ENCODE measurements at places on chromosomes 4 and X.

GRCh38 chr4:95204267-95204844, 344.4 kb downstream of the UNC5C start:
- no peak for DNase-seq

GRCh38 chr4:175427751-175428150, 384.3 kb downstream of the GPM6A start:
- no peak for DNase-seq

DNA sequence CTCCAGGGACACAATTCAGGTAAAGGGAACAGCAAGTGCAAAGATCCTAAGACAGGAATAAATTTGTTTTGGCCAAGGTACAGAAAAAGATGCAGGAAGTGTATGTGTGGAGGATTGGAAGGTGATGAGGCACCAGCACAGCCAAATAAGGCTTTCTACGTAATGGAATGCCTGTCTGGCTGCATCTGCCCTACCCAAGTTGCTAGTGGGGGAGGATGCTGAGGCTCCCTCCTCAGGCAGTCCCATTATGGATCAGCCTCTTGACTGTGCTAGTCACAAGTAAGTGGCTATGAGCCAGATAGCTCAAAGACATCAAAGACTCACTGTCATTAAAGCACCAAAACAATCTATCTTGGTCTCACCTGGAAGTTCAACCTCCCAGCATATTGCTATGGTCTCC, 300.9 kb upstream of the FAT4 start:
- no peak for DNase-seq

DNA sequence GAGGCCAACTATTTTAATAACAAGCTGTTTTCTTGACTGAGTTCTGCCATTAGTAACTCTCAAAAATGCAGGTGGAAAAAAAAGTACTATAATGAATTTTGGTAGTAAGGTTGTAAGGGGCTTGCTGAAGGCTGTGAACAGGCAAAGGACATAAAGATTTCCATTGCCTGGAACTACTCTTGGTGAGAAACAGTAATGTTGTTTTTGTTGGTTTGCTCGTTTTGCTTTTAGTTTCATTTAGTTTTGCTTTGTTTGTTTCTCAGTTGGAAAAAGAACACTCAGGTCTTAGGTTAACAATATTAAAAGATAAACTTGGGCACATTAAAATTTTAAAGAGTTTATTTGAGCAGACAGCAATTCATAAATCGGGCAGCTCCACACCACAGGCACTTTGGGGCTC, 824.5 kb upstream of the HTR2C start:
- DNase-seq: no peak

DNA sequence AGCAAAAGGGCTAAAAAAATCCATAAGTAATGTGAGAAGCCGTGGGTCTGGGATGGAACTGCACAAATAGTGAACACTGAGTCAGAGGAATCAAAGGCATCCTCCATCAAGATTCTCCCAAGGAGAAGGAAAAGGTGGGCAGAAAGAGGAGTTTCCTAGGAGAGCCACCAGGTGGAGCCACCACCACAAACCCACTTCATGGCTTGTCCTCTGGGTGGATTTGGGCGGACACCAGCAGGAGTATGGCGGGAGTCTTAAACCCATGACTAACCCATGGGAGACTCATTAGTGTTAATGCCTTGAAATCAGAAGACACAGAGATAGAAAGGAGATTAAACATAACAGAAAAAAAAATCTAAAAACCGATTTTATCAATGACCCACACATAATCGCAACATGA, 147.7 kb downstream of the SH3KBP1 start:
- peak; percentile 32 for DNase-seq

DNA sequence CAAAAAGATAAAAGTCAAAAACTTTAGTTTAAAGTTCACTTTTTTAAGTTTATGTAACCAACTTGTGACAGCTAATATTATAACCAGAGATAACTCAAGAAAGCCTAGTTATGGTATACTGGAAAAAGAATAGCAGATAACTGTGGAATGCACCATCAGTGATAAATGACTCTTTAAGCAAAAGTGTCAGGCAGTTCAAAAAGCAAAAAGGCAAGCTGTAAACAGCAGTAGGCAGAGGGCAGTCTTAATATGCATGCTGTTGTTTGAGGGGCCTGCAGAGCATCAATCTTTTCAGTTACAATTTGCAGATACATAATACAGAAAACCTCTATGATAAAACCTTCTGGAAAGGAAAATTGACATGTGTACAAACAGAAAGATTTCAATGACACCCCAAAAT, 81.8 kb upstream of the JADE1 start:
- no peak for DNase-seq

- peak; percentile 40 for DNase-seq
Observed at GRCh38 chr4:82360298-82361177, 13.3 kb downstream of the HNRNPD start.

GRCh38 chr4:99649778-99650177, 7.8 kb downstream of the C4orf54 start:
- DNase-seq: no peak

GRCh38 chrX:77910108-77910840, at the start of gene ATP7A:
Gene ATP7A (plus strand): TSS chrX:77910693. CDS start chrX:77971642, 60,949 bp downstream.
- peak; percentile 71 for DNase-seq

GRCh38 chr4:142383800-142384470, 462.2 kb downstream of the INPP4B start:
- no peak for DNase-seq

DNA sequence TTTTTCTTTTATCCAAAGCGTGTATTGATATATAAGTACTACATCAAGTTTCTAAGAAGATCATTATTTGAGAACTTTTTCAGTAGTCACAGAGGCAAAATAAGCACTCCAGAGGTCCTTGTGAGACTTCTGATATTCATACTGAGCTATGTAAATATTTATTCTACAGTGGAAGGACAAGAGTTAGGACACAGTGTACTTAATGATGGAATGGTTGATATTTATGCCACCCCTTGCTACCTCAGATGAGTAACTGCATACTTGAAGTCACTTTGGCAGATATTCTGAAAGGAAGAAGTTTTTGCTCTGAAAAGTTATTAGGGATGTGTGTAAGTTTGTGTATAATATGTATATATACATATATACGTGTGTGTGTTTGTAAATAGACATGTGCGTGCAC, 30.3 kb downstream of the MAGEA1 start:
- no peak for DNase-seq

DNA sequence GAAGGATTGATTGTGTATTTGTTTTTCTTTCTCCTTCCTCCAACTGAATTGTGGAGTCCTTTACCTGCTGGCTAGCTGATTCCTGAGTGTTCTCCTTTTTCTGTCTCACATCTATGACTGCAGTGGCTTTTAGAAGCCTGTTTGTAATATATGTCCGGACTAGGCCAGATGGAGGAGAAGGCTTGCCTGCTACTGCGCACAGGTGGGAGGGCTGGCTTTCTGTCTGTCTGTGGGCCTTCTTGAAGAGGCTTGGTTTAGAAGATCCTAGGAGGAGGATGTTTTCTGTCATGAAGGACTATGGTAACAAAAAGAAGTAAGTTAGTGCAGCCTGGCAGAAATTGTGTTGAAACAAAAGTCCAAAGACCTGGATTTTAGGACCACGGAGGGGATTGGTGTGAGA, 8.5 kb downstream of the PPP1R3F start:
- no peak for DNase-seq

DNA sequence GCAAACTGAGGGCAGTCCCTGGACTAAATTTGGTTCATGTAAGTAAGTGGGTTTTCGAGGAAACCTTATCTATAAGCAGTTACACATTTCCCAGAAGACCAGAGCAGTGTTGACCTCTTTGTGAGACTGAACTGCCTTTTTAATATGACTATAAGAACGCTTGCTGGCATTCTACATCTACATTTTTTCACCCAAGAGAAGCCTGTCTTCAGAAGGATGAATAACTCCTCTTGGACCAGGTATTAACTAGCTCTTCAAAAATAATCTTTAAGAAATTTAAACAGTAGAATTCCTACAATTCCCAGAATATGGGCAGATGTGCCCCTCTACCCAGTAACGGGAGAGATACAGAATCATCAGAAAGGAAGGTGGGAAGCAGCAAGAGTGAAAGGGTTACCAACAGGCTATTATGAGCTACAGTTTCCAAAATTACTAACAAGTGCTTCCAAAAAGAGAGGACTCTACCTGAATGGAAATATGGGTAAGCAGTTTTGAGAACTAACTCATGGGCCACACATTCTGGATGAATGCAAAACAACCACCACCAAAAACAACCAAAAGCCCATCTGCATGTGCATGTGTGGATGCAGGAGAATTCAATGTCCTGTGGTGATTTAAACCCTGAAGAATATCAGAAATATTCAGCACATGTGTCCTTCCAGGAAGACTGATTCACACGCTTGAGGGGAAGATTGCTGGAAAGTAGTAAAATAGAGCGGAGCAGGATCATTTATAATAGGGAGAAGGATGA, 17.4 kb downstream of the BBS12 start:
- DNase-seq: no peak

DNA sequence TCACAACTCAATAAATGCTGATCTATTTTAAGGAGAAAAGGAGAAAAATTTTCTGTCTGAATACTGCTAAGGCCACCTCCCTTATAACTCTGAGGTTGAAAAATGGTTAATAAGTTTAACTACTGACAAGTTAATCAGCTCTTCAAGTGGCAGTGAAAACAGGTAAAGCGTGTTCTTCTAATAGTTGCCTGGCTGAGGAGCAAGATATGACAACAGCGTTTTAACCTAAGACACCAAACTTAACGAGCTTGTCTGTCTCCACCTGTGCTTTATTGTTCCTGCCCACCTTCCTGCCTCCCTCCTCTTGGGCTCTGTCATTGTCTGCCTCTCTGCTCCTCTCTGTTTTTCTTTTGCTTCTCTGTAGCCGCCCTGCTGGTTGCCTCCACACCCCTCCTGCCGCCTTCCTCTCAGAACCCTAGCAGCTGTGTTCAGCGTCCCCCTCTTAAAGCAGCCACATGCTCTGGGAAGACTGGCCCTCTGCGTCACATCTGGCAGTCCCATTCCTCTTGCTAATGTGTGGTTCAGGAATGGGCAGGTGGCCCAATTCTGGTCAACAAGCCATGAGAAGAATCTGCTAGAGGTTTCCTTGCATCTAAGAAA, 4.3 kb upstream of the TSPAN5 start:
- DNase-seq: no peak

All from kidney glomerular epithelial cell (primary cell).